ENCODE measurements at places on chromosomes 2 and 18.
A peak's percentile ranks its signal among the peaks of the same experiment; 100 is the strongest.

DNA sequence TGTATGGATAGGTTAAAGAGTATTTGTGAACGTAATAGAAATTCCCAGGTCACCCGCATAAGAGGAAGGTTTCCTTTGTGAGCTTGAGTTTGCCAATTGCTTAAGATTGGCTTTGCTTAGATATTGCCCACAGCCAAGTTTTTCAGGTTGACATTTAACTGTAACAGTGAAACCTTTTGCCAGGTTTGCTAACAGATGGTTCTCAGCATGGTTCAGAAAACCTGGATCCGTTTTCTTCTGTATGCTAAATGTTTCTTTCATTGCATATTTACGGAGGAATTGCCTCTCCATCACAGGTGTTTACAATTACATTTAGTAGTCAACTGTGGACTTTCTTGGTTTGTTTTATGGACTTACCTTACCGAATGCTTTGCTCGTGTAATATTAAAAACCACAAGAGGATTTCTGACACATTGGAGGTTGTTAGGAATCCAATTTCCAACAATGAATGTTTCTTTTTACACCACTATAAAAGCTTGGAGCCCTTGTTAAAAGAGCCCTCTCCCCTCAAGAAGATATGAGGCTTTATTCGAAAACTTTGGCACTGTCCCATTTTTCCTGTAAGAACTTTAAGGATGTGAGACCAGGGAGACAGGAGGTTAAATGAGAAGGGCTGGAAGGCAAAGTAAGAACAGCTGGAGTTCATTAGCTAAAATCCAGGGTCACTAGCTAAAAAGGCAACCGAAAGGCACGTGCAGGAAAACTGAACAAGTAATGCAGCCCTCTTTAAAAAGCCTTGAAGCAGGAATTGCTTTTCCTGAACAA lies 7.8 kb downstream of the CDK15 start:
- DNase-seq = no peak

GRCh38 chr18:38263066-38263465 lies 697.5 kb upstream of the CELF4 start:
- DNase-seq = no peak

DNA sequence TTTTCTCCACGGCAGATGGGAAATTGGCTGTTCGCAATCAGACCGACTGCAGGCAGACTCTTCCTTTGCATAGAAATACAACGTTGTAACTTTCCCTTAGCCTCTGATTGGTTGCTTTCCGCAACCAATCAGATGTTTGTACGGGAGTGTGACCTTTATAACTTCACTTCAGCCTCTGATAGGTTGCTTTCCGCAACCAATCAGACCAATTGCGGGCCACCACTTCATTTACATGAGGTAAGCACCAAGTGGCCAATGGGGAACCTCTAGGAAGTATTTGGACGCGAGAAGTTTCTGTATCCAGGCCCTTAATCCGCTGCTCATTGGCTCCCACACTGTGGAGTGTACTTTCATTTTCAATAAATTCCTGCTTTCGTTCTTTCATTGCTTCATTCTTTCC lies 19.1 kb downstream of the SLC25A12 start:
- no peak for DNase-seq

- DNase-seq = no peak
These were observed 34.3 kb downstream of the LCLAT1 start for GRCh38 chr2:30481323-30481800.

- DNase-seq = no peak
These were observed 972.3 kb upstream of the DDX18 start for GRCh38 chr2:116842164-116842563.

GRCh38 chr18:48206887-48207286 lies 202.3 kb downstream of the ZBTB7C start:
- DNase-seq = no peak

DNA sequence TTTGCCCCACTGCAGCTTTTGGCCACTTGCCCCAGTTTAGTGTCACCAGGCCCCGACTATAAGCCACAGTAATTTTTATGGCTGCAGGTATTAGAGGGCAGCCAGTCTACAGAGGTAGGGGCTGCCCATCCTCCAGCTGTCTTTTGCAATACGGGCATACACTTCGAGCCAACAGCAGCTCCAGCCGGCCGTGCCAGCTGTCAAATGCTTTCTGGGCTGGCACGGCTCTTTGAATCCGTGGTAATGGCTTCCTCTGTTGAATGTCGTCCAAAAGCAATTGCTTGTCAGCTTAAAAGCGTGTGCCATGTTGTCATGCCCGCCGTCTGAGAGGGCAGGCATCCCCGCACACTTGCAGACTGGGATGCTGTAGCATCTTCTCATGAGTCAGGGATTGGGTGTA lies 41.3 kb downstream of the BCL2L11 start:
- DNase-seq = no peak

GRCh38 chr2:128372621-128373341 lies 54.1 kb upstream of the HS6ST1 start:
- DNase-seq = no peak

GRCh38 chr2:45199973-45200372 lies 190.7 kb upstream of the SIX2 start:
- DNase-seq = no peak

DNA sequence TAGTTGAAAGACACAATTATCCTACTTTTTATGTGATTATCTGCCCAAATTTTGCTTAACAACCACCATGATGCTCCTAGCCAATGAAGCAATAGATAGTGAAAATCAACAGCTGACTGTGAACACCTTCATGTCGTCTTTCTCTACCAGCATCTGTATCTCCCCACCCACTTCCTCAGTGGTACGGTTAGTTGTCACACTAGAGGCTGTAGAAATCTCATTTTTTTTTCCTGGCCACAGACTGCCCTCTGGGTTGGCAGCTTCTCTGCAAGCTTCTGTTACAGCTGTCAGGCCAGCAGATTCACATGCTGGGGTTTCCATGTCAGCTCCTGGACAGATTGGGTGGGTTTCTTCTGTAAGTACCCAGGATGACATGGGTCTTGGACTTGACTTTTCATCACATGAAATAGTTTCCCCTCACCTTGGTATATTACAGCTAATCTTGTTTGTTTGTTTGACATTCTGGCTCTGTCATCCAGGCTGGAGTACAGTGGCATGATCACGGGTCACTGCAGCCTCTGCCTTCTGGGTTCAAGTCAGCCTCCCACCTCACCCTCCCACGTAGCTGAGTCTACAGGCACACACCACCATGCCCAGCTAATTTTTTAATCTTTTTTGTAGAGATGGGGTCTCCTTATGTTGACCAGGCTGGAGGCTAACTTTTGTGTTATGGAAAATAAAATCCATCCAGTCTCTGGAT lies 24.3 kb downstream of the STAT4 start:
- DNase-seq = no peak

- DNase-seq = no peak
These were observed 11.3 kb upstream of the VRK2 start for GRCh38 chr2:58035352-58035751.

GRCh38 chr2:67055387-67056304 lies 341.5 kb upstream of the ETAA1 start:
- DNase-seq = no peak

- DNase-seq = no peak
These were observed 170.2 kb downstream of the ATAD2B start for GRCh38 chr2:23756593-23757292.

- DNase-seq = no peak
These were observed 282 bp upstream of the PUS10 start for GRCh38 chr2:61018318-61018755.

DNA sequence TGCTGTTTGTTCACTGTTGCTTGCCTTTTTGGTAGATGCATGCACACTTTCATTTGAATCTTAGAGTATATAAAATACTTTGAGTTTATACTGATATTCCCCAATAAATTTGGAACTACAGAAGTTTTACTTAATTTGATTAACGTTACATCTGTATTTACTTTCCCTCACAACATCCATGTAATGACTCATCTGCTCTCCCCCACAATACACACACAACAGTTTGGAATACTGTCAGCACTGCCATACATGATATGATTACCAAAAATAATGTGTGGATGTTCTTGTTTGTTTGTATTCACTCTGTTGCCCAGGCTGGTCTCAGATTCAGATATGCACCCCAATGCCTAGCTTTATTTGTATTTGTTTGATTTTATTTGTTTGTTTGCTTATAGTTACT lies 144.2 kb downstream of the WDR7 start:
- no peak for DNase-seq

DNA sequence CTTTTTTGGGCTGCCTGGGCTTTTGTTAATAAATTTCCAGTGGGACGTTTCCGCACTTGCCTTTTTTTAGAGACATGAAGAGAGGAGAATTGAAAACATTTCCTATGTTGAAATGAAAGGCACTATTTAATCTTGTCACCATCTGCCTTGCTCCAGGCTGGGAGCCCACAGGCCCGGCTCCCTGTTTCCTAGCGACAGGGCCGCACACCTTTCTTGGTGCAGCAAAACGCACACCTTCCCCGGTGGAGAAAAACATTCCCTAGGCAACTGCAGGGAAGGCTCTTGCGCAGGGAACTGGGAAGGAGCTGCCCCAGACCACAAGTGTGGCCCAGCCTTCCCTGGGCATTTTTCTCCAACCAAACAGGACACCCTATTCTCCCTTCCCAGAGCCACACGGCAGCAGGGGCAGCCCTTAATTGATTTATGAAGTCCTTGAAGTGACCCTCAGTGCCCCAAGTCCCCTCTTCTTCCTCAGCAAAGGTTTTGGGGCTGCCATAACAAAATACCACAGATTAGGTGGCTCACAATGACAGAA lies 132.9 kb upstream of the MSH6 start:
- DNase-seq = no peak

DNA sequence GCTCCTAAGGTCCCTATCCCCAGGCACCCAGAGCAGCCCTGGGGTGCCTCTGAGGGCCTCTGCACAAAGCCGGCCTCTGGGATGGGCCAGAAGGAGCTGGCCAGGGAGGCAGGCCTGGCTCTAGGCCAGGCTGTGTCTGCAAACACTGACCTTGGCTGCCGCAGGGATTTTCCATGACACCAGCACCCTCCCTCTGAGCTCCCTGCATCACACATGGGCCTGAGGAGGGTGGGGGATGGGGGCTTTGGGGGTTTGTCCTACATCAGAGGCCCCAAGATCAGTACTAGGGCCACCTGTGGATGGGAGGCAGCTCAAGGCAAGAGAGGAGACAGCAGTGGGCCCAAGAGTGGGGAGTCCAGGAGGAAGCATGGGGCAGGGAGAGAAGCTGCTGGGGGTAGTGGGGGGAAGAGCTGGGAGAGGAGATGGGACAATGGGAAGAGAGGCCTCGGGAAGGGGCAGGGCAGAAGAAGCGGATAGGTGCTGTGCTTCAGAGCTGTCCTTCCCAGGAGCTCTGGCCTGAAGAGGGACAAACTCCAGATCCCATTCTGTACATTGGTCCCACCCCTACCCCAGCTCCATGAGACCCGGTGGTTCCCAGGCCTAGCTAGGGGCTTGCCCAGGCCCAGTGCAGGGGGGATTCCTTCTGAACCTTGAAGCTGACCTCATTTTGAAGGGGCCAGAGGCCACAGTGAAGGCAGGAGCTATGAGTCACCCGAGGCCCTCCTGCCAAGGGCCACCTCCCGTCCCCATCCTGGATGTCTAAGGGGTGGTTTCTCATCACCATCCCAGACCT lies 28.0 kb downstream of the KCNK3 start:
- no peak for DNase-seq

GRCh38 chr2:96733931-96734330 lies 5.9 kb downstream of the LMAN2L start:
- no peak for DNase-seq

- DNase-seq = no peak
These were observed 3.2 kb downstream of the DSEL start for GRCh38 chr18:67513280-67513679.

- peak; percentile 66 for DNase-seq
These were observed 37.3 kb downstream of the ST3GAL5 start for GRCh38 chr2:85851253-85852151.

DNA sequence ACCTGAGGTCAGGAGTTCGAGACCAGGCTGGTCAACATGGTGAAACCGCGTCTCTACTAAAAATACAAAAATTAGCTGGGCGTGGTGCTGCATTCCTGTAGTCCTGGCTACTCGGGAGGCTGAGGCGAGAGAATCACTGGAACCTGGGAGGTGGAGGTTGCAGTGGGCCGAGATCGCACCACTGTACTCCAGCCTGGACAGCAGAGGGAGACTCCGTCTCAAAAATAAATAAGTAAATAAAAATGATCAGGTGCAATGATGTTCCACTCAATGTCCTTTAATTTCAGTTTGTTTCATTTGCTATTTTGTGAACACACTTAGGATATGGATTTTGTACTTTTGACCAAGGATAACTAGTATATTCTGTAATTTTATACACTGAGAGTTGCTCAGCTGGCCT lies 9.3 kb downstream of the HADHA start:
- DNase-seq = no peak

DNA sequence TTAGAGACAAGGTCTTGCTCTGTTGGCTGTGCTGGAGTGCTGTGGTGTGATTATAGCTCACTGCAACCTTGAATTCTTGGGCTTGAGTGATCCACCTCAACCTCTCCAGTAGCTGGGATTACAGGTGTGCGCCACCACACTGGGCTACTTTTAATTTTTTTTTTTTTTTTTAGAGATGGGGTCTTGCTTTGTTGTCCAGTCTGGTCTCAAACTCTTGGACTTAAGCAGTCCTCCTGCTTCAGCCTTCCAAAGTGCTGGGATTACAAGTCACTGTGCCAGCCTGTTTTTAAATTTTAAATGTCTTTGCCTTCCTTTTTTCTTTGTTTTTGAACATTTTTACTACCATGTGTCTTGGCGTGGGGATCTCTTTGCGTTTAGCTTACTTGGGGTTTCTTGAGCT lies 32.5 kb downstream of the TAF4B start:
- DNase-seq = no peak

DNA sequence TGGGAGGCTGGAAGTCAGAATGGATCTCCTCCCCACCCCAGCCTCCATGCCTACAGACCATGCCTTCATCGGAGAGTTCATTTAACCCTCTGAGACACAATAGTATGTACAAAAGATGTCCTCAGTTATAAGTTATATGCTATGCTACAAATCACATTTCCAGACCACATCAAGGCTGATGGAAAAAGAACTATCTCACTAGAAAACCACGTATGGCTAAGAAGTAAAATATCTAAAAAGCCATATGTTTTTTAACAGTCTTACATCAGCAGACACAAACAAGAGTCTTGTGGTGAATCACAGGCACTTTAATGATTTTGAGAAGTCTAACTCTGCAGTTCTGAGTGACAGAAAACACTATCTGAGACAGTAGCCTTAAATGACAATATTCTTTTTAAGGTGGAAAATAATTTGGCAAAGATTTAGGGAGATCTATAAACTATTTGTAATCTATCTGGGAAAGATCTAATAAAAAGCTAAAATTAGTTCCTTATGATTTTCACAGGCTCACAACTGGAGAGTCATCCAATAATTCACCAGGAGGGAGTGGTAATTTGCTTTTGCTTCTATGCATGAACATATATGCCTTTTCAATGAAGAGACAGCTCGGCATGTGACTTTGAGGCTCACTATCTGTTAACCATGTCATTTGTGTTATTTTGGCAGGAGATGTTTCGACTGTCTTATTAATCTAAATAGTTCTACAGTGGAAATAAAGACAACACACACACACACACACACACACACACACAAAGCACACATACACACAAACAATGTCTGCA lies 197.5 kb downstream of the IRS1 start:
- DNase-seq = no peak

Measured in occipital lobe (tissue), 3 donors.